Activated CD4-positive, alpha-beta T cell treated with anti-CD3 and anti-CD28 coated beads, Interleukin-2, Interleukin-6, amounts not matched to agents 100 ng/mL and 50 ng/mL, durations not matched to agents 16 hours and 8 hours (primary cell): ENCODE measurements at places on chromosomes 13 and 19.

GRCh38 chr19:54429176-54429495 is 13.9 kb downstream of the TTYH1 start:
- DNase-seq: no peak

GRCh38 chr19:5128251-5128935 is 159.5 kb downstream of the KDM4B start:
- DNase-seq: no peak

DNA sequence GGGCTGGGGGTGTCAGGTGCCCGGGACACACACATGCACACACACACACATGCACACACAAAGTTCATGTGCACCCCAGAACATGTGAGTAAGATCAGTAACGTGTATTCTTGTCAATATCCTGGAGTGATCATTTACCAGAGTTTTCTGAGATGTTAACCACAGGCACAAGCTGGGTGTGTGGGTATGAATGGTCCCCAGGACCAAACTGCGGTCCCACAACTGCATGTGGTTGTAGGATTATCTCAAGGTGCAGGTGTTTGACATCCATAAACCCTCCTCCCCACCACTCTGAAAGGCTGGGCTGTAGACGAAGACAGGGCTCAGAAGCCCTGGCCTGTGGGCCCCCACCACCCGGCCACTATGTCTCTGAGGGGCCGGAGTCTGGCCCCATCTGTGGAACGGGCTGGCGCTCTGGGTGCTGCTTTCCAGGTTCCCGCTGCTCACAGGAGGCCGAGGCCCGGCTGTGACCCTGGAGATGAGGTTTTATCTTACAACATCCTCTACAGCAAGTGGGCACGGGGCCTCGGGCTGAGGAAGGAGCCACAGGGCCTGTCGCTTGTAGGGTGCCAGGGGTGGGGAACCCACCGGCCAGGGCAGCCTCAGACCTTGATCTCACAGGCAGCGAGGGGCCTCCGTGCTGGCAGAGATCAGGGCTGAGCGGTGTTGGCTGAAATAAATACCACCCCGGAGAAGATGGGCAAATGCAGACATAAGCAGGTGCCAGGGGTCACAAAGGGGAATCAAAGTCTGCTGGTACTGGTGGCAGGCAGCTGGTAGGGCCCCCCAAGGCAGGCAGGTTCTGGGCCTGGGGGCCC is 4.3 kb downstream of the F2RL3 start:
- no peak for DNase-seq

DNA sequence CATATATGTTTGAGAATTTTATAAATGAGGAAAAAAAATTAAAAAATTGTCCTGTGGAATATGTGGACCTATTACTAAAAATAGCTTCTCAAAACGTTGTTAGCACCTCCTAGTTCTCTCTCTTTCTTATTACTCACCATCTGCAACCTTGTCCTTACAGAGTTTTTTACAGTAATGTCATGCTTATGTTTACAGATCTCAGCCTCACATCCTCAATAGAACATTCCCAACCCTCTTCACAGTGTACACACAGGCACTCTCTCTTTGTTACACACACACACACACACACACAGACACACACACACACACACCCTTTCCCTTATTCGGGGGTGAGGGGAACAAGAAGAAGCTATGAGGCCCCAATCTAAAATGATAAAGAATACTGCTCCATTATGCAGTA is 197.7 kb downstream of the SLITRK6 start:
- DNase-seq: no peak

GRCh38 chr19:3057275-3057714 is 5.0 kb downstream of the TLE5 start:
- DNase-seq: no peak

DNA sequence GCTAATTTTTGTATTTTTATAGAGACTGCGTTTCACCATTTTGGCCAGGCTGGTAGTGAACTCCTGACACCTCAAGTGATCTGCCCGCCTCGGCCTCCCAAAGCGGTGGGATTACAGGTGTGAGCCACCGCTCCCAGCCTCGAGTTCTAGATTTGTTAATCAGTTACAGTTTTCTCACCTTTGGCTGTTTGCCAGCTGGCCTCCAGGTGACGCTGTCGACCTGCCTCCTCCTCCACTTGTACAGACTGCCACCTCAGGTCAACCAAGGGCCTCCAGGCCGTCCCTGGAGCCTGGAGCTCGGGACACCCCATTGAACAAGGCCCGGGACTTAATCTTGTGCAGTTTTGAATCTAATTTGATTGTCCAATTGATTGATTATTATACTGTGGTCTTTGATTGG is 45.5 kb downstream of the IER2 start:
- peak; percentile 55 for DNase-seq

GRCh38 chr19:4984438-4984990 is 15.6 kb downstream of the KDM4B start:
- DNase-seq: no peak

DNA sequence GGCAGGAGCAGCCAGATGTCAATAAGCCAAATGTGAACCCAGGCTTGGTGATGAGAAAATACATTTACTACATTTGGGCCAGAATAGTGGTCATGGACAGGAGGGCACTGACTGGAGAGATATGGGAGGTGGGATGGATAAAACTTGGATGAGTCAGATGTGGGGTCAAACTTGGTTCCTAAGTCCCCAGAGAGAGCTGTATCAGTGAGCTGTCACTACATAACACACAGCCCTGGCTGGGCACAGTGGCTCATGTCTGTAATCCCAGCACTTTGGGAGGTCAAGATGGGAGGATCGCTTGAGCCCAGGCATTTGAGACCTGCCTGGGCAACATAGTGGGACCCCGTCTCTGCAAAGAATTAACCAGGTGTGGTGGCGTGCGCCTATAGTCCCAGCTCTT is 51.6 kb upstream of the EHD2 start:
- DNase-seq: no peak

DNA sequence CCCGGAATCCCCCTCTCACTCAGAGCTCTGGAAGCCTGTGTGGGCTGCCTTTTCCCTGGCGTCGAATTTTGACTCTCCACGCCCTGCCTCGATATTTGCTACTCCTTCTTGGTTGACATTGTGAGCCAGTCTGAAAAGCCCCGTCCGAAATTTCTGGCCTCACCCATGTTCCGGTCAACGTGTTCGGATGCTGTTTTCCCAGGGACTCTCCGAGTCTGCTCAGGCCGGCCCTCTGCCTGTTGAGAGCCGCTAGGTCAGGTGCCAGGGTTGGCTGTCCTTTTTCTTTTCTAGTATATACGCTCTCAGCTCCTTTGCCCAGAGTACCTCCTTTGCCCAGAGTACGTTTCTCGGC is 6.8 kb upstream of the DGKH start:
- DNase-seq: peak; percentile 10

GRCh38 chr19:12785431-12786031 is 5.8 kb upstream of the JUNB start:
- peak; percentile 32 for DNase-seq

DNA sequence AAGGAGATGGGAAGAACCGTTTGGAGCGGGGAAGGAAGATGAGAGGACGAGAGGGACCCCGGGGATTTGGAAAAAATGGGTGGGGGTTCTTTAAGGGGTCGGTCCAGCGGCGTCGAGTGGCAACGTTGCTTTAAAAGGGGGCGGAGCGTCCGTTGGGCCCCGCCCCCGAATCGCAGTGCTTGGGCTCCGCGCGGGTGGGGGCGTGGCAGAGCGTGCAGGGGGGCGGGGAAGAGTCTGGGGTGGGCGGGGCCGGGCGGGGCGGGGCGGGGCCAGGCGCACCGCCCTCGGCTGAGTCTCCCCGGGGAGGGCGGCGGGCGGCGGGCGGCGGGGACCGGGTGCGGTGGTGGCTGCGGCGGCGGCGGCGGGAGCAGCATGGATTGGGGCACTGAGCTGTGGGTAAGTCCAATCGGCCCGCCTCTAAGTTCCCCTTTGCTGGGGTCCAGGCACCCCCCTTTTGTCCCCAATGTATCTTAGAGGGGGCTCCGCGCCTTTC is at the start of gene TRIP10:
TRIP10 (plus strand) TSS at position 291 of the 493 bp plus-strand sequence; CDS start at position 373, 82 bp downstream.
- peak; percentile 90 for DNase-seq

DNA sequence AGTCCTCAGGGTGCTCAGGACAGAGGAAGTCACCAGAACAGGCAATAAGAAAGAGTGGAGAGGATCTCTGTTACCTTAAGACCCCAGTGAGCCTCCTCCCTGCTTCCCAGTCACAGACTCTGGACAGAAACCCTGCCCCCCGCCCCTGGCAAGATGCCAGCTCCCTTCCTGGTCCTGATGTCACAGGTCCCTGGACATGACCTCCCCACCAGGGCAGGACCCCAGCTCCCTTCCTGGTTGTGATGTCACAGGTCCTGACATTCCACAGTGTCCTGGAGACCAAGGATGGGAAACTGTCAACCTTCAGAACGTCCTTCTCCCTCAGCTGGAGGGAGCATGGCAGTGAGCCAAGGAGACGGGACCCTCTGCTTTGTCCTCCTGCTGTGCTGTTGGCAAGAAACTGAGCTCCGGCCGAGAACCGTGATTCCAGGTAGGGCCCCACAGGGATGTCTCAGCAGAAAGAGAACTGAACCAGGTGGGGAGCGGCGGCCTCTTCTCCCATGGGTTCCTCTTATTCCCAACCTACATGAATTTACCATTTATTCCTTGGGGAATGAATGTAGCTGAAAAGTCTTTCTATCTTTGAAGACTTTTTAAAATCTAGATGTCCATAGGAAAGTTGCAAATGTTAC is at the start of gene SPACA7:
SPACA7 (plus strand) TSS at position 306 of the 632 bp plus-strand sequence; CDS start at position 337, 31 bp downstream.
- no peak for DNase-seq

DNA sequence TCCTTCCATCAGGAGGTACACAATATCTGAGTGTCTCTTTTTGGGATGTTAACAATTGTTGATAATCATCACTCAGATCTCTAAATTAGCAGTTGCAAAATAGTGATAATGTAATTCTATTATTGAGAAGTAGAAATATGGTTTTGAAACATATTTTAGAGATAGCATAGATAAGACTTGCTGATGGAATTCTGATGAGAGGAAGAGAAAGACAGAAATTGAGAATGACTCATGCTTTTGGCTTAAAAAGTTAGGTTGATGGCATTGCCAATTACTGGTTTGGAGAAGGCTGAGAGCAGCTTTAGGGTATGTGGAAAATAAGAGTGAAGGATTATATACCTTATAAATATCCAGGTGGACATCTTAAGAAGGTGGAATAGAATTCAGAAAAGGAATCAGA is 106.4 kb upstream of the EDNRB start:
- DNase-seq: no peak
